ENCODE measurements at places on chromosomes 13 and 19.
A peak's percentile ranks its signal among the peaks of the same experiment; 100 is the strongest.

- DNase-seq: no peak
These were observed 14.7 kb downstream of the SMARCA4 start for GRCh38 chr19:10975374-10976130.

DNA sequence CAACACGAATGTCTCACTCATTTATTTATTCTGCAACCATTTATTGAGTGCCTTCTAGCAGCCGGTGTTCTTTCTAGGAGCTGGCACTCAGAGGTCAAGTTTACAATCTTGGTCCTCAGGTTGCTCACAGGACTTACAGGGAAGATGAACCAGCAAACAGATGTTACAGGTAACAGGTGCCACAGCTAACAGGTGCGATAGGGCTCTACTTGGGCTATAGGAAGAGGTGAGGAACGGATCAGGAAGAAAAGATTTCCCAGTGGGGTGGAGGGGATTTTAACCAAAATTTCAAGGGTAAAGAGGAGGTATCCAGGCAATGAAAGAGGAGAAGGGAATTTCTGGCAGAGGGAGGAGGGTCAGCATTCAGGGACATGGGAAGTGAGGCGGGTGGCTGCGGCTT, 87.3 kb upstream of the FARP1 start:
- DNase-seq: no peak

- DNase-seq: no peak
These were observed 5.6 kb downstream of the CADM4 start for GRCh38 chr19:43634068-43634467.

DNA sequence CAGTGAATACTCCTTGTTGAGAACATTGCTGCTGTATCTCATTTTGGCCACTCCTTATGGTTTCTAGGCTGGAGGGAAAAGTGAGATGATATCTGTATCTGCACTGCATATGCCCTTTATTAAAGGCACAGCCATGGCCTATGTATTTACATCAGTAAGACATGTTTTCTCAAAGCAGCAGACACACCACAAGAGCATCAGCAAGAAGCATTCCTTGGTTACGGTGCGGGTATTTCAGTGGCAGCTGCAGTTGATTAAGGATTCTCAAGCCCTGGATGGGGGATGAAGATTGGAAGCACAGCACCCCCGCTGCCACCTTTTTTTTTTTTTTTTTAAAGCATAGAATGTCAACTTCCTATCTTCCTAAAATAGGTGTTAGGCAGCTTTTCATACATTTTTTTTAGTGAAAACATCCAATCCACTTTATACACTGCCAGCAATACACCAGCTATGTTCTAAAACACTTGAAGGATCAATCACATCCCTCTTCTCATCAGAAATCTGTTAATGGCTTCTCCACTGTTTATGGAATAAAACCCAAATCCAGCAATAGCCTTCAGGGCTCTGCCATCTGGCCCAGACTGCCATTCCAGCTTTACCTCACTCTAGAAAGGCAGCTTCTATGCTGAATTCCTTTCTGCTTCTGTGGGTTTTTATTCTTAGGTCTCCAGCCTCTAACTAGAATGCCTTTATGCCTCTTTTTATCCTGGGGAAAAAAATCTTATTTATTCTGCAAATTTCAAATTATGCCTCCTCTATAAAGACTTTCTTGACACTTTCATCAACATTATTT, 331.0 kb downstream of the DNAJC15 start:
- no peak for DNase-seq

- no peak for DNase-seq
These were observed 50.9 kb upstream of the C13orf46 start for GRCh38 chr13:114024603-114025404.

DNA sequence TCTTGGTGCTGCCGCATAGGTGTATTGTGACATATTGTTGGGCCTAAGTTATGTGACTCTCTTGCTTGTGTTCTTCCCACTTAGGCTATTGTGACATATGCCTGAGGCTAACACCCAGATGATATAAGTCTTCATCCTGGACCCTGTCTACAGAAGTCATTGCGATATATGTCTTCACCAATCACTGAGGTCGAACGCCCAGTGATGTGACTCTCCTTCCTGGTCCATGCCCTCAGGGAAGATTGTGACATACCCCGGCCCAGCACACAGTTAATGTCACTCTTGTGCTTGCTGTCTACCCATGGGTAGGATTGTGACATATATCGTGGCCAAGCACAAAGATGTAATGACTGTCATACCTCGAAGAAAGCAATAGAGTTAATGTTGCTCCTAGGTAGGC, 16.9 kb upstream of the ZNF730 start:
- DNase-seq: no peak

DNA sequence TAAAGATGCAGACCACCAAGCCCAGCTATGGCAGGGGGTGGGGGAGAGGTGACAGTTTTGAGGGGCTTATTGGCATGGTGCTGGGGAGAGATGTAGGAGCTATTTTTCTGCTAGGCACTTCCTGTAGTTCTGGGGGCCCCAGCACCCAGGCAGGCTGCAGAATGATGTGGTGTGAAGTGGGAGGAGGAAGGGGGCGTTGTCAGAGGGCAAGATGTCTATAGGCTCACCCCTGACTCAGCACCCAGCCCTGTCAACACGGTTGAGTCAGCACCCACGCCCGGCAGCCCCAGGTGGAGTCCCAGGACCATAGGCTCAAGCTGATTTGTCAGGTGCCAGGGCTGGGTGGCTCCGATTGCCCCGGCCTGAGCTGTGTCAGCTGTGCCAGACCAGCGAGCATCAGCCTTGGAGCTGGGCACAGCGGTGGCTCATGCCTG, 5.8 kb downstream of the KLF2 start:
- peak; percentile 94 for DNase-seq

- DNase-seq: peak; percentile 63
These were observed 15.4 kb downstream of the NLRP12 start for GRCh38 chr19:53808710-53809125.

- DNase-seq: no peak
These were observed 2.9 kb upstream of the MRI1 start for GRCh38 chr19:13761423-13761822.

- DNase-seq: no peak
These were observed 29.5 kb downstream of the UNC13A start for GRCh38 chr19:17658666-17659065.

DNA sequence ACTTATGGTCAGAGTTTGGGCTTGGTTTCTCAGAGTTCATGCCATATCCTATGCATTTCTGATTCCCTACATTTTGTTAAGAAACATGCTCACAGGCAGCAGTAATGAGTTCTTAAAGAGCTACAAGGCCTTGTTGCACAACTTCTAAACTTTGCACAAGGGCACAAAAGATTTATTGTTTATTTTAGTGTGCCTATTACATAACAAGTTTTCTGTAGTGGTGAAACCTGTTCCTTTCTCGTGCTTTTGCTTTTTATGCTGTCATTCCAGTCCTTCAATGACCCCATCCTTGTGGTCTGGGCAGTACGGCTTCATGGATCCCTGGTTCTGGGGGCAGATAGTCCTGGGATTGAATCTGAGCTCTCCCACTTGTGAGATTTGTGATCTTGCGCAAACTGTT, 17.8 kb downstream of the ZNF507 start:
- no peak for DNase-seq

DNA sequence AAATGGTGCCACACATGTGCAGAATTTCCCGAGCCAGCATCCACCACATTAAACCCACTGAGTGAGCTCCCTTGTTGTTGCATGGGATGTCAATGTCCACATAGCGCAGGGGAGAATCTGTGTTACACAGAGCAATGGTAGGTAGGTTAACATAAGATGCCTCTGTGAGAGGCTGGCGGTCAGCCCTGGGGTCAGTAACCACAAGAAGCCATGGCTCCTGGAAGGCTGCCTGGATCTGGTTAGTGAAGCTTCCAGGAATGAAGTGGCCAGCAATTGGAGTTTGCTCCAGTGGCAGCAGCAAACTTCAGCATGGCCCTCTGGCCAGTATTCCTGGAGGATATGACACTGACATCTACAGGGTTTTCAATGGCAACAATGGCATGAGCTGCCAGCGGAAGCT, 37.0 kb upstream of the PCDH9 start:
- no peak for DNase-seq

- no peak for DNase-seq
These were observed 389.8 kb downstream of the TBC1D4 start for GRCh38 chr13:75092143-75092542.

DNA sequence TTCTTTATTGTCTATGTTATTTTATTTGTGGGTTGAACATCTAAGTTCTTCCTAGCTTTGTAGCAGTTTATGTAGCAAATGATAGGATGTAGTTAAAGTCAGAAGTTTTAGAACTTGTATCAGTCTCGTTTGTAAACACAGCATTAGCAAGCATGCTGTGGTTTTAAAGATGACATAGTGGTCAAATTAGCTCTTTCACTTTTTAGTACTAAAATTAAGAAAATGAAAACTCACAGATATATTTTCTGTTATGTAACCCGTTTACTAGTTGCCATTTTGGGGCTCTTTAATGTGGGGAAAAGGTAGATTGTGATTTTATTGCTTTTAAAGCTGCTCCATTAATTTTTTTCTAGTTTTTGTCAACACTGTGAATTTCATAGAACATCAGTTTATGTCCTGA, 216.5 kb downstream of the PCCA start:
- no peak for DNase-seq

DNA sequence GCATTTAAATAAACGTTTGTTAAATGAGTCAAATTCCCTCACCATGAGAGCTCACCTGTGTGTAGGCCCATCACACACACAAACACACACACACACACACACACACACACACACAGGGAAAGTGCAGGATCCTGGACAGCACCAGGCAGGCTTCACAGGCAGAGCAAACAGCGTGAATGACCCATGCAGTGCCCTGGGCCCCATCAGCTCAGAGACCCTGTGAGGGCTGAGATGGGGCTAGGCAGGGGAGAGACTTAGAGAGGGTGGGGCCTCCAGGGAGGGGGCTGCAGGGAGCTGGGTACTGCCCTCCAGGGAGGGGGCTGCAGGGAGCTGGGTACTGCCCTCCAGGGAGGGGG, 8.5 kb upstream of the CEACAM5 start:
- no peak for DNase-seq

GRCh38 chr19:45542234-45542668, 35.0 kb downstream of the VASP start:
- DNase-seq: no peak

DNA sequence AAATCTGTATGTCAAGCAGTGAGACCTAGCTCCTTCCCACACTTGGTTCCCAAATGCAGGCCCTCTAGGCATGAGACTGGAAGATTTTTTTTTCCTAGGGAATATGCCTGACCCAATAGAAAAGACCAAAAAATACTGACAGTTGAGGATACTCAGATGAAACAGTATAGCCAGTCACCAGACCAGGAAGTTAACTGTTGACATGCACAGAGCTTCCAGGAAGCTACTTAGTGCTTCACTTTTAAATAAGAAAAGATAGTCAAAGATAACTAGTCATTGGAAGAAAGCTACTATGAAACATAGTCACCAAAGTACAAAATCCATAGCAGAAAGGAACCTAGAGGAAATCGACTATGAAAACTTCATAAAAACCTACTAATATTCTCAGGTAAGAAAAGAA, 32.3 kb downstream of the BRCA2 start:
- DNase-seq: no peak

DNA sequence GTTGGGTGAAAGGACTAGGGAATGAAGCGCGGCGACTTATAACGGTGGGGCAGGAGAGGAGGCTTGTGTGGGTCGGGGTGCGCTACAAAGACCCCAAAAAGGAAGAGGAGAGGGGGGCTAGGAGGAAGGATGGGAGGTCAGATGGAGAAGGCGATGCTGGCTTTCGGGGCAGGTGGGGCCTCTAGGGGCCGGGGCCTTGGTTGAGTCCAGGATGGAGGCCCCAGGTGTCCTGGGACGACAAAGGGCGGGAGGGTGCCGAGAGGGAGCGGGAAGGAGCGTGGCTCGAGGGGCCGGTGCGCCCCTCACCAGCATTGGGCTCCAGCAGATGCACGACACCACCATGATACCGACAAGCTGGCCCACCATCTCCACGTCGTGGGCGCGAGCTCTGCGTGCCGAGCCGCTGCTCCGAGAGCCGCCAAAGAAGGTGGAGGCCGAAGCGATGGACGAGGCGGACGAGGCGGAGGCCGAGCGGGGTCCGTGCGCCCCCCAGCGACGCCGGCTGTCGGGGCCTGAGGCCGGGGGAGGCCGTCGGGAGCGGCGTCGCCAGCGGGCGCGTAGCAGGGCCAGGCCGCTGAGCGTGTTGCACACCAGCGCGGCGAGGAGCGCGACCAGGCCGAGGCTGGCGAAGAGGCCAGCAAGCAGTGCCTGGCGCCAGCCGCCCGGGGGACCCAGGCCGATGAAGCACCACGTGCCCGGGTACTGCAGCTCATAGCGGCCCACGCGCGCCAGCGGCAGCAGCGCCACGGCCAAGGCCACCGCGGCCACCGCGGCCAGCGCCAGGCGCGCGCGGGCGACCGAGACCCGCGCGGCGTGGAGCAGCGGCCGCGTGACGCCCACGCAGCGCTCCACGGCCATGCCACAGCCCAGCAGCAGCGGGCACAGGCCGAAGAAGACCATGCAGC, 1.8 kb downstream of the PTGER1 start:
- no peak for DNase-seq

GRCh38 chr13:78608688-78609463, 5.5 kb upstream of the POU4F1 start:
- DNase-seq: no peak

DNA sequence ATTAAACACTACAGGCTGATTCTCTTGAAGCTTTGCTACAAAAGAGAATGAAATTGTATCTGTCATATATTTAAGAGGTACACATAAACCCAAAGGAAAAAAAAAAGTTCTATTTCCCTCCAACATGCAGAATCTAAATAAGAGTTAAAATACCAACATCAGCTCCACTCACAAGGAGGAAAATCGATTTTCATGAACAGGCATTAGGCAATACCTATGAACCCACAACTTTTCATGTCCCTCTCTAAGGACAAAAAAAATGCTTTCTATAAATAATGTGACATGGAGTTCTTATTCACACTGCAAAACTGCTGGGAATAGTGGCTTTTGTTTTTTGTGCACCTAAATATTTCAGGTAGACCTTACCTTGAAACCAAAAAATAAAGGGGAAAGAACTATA, 192.5 kb downstream of the KLF12 start:
- DNase-seq: no peak

DNA sequence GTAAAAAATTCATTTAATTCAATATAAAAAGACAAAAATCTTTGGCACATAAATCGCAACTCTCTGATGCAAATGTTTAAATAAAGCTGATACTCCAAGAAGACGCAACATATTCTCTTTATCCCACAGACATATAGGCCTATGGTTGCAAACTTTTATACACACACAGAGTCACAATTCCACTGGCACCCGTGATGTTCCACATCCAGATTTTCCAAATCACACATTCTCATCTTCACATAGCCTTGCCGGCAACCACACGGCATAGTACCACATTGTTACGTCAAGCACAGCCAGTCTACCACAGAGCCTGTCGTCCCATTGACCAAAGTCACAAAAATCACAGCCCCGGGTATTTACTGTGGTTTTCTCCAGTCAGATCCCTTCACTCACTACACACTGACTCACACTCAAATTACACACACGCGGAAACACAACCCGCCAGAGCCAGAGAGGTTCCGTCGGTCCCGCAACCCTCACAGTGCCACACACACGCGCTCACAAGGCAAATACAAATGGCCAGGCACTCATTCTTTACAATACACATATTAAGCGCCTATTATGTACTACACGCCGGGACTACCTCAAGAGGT, 546 bp upstream of the ZNF546 start:
- DNase-seq: peak; percentile 81

- no peak for DNase-seq
These were observed 1.3 kb downstream of the CLDN10 start for GRCh38 chr13:95553581-95554385.

GRCh38 chr19:14028901-14029300, 953 bp downstream of the RLN3 start:
- no peak for DNase-seq

GRCh38 chr13:63208826-63209225, 1793.2 kb upstream of the PCDH20 start:
- no peak for DNase-seq
